ENCODE measurements at places on chromosomes 12 and 14. TPM values are rescaled to one million over a fixed set of nuclear protein-coding genes. Genes with fewer than 3 reads are reported as not detected.

ACOT4 gene
- 1.2 TPM for total RNA-seq

SDSL gene
- 2.6 TPM for total RNA-seq

KLRC3 gene
- total RNA-seq = 0.30 TPM

C1S gene
- 99.0 TPM for total RNA-seq

PPTC7 gene
- total RNA-seq = 20.3 TPM

OTOGL gene
- 0.30 TPM for total RNA-seq

ANKS1B gene
- 10.7 TPM for total RNA-seq

BRI3BP gene
- 12.4 TPM for total RNA-seq

LALBA gene
- total RNA-seq = not detected

TMEM63C gene
- total RNA-seq = 0.89 TPM

KCNH5 gene
- 1.4 TPM for total RNA-seq

B4GALNT3 gene
- 12.7 TPM for total RNA-seq

CISTR gene
- not detected for total RNA-seq

LRP6 gene
- 62.2 TPM for total RNA-seq

FOXM1 gene
- 5.8 TPM for total RNA-seq

DNA sequence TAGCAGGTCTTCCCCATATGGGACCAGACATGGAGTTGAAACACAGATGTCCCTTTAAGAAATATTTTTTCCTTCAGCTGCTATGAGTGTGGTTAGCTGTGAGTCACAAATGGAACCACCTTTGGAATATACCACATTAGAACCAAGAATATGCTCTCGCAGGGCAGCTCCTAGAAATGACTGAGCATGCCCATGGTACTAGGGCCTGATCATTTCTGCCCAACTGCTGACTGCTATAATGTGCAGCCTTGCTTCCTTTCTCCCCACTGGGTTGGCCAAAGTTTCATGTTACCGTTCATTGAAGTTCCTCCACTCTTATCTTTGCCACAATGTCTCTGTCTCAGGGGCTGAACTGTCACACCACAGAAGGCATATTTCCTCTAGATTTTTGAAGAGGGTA, 1074.6 kb downstream of the FLRT2 start:
- no peak for DNase-seq

GRCh38 chr12:90124914-90125313, 416.3 kb upstream of the ATP2B1 start:
- DNase-seq = no peak

- no peak for DNase-seq
Observed at GRCh38 chr12:3463921-3464320, 27.1 kb upstream of the PRMT8 start.

- no peak for DNase-seq
Observed at GRCh38 chr12:45915405-45915804, 75.0 kb downstream of the SCAF11 start.

GRCh38 chr14:94309721-94310120, 13.4 kb downstream of the SERPINA6 start:
- DNase-seq = no peak

GRCh38 chr14:22641846-22642245, 2.3 kb downstream of the OR6J1 start:
- DNase-seq = no peak

DNA sequence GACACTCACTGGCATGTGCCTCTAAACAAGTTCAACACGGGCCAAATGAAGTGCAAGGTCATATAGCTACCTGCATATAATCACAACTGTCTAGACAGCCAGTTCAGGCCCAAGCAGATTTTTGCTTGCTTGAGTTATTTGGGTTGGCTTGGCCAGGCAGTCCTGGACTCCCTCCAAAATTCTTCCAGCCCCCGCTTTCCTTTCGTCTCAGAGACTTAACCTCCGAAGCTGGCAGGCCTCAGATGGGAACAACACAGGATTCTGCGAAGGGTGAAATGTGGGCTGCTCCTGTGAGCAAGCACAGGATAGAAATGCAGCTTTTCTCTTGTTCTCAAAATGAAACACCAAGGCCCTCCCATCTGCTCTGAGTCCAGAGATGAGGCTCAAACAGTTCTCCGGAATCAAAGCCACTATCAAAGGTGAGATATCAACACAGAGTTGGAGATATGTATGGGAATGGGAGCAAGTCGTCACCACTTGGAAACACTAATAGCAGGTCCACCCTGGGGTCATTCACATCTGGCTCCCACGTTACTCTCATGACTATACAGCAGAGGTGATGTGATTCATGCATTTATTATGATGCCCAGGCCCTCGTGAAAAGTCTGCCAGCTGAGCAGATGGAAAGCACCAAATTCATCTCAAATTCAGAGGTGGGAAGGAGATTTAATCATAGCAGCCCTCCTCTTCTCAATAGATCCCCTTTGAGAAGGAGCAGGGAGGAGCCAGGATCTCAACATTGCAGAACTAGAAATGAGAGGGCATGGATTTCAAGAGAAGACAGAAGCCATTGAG, 389.8 kb downstream of the NUAK1 start:
- no peak for DNase-seq

DNA sequence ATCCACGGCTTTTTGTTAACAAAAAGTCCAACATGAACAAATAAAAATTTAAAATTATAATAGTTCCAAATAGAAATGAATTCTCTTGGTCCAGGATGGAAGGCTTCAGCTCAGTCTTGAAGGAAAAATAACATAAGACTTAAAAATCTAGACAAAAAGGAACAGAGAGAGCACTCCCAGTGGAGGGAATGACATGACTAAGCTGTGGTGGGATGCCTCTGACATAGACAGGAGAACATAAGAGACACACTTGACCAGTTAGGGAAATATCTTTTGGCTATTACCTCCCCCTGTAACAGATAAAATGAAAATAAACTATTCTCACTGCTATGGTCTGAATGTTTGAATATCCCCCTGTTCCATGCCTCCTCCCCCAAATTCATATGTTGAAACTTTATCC, 106.8 kb downstream of the BBS10 start:
- no peak for DNase-seq

DNA sequence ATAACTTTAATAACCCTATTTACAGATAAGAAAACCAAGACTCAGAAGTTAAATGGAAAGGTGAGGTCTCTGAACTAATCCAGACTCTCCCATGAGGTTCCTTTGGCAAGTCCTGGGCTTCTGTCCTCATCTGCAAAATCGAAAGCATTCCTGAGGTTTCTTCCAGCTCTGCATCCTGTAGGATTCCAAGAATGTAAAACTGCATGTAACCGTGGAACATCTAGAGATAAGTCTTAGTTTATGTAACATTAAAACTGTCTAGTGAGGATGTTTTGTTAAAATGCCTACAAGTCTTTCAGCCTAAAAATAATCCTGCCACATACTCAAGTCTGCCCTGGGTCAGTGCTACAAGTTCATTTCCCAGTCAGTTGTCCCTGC, 7.3 kb upstream of the ITFG2 start:
- DNase-seq = no peak

DNA sequence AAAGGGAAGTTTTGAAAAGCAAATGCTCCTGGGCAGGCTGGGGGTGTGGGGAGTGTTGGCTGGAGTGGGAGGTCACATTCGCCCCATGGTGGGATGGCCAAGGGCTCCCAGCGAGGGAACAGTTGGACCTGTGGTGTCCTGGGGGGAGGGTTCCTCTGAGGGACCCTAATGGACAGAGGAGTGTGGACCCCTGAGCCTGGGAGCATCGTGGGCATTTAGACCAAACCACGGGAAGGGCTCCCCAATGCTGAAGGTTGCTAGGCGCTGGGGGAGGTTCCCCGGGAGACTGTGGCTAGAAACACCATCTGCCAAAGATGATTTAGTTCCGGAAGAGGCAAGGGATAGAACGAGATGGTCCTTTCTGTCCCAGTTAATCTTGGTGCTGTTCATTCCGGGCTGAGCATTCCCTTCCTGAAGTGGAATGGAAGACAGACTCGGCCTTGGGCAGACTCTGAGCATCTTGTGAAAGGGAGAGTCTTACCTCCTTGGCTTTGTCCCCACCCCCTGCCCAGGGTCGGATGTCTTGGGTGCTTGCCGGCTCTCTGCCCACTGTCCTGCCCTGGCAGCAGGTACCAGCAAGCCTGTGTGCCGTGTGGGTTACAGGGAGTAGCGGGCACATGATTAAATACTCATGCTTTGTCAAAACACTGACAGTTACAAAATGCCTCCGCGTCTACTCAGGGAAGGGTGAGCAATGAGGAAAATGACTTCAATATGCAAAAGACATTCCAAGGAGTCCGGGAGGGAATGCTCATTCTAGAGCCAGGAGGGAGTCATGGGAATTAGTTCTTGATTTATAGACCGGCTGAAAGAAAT, 215.9 kb downstream of the CACNA1C start:
- peak; percentile 31 for DNase-seq

- DNase-seq = no peak
Observed at GRCh38 chr14:71690478-71690877, 241.8 kb upstream of the RGS6 start.

DNA sequence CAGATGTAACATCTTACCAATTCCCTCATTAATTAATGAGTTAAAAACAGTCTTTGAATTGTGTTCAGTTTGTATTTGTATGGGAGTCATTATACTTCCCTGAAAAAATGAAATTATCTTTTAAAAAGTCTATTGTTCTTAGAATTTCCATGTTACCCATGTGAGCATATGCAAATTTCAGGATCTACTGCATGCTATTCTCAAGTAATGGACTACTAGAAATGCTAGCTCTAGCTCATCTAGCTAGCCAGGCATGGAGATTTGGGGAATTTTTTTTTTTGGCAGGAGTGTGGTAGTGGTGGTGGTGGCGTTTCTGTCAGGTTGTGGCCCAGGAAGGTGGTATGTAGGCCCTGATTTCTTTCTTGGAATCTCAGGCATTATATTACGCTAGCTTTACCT, 218.4 kb downstream of the AEBP2 start:
- DNase-seq = no peak

- DNase-seq = no peak
Observed at GRCh38 chr12:4556735-4557530, 5.1 kb upstream of the DYRK4 start.

DNA sequence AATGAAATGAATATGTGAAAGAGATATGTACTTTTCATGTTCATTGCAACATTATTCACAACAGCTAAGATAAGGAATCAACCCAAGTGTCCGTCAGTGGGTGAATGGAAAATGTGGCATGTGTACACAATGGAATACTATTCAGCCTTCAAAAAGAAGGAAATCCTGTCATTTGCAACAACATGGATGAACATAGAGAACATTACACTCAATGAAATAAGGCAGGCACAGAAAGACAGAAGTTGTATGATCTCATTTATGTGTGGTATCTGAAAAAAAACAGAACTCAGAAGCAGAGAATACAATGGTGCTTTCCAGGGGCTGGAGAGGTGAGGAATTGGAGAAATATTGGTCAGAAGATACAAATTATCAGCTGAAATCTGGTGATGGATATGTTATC, 54.0 kb downstream of the TAOK3 start:
- DNase-seq = no peak

DNA sequence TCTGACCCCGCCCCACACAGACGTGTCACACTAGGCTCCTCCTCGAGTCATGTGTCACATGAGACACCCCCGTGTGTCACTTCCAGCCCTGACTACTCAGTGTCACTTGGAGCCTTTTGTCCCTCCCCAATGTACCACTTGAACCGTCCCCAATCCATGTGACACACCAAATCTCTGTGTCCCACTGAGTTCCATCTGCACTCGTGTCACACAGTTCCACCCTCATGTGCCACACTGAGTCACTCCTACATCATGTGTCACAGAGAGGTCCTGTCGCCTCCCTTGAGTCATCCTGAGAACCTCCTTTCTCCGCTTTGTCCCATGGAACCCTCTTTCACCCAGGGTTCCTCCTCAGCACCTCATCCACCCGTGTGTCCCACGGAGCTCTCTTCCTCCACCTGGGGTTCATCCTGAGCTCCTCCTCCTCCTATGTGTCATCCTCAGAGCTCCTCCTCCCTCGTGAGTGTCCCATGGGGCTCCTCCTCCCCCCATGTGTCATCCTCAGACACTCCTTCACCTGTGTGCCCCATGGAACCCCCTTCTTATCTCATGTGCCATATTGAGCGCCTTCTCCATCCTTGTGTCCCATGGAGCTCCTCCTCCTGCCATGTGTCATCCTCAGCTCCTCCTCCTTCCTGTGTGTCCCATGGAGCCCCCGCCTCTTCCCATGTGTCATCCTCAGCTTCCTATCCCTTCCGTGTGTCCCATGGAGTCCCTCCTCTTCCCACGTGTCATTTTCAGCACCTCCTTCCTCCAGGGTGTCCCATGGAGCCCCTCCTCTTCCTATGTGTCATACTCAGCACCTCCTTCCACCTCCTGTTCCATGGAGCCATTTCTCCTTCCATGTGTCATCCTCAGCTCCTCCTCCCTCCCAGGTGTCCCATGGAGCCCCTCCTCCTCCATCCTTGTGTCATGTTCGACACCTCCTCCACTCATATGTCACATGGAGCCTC, 32.0 kb downstream of the RTL1 start:
- no peak for DNase-seq

DNA sequence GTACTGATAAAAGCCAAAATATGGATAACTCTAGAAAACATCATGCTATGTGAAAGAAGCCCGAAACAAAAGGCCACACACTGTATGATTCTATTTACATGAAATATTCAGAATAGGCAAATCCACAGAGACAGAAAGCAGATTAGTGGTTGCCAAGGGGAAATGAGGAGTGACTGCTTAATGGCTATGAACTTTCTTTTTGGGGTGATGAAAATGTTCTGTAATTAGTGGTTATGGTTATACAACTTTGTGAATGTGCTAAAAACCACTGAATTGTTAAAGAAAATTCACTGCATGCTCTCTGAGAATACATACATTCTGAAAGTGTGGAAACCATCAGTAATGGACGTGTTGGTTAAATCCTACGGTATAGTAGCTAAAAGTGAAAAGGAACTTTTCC, 39.9 kb upstream of the STON2 start:
- no peak for DNase-seq

- no peak for DNase-seq
Observed at GRCh38 chr14:105182296-105183020, 1.3 kb upstream of the NUDT14 start.

DNA sequence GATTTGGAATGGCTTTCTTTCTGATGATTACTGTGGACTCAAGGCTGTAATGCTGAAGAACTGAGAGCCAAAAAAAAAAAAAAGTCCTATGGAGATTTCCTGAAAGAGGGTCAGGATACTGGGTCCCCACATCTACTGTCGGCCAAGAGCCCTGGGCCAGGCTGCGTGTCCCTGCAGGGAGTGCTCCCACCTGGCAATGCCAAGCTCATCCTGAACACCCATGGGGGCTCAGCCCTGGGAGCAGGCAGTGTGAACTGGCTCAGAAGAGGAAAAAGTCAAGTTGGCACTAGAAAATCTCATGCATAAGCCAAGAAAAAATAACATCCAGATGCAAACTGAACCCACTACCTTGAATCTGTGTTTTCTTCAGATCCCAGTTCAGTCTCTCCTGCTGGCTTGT, 35.0 kb upstream of the SMOC1 start:
- no peak for DNase-seq

Measured in skin of body (tissue), 3 donors.